ENCODE measurements at places on chromosomes 5 and 9. TPM values are rescaled to one million over a fixed set of nuclear protein-coding genes. Genes with fewer than 3 reads are reported as not detected.

The ARL14EPL gene
- polyA plus RNA-seq = not detected

The PRSS3 gene
- 1.9 TPM for polyA plus RNA-seq

The TNC gene
- polyA plus RNA-seq = 43.5 TPM

The DAB2IP gene
- polyA plus RNA-seq = 42.3 TPM

The AGTPBP1 gene
- polyA plus RNA-seq = 5.5 TPM

The CXCL14 gene
- polyA plus RNA-seq = 107 TPM

The SPOCK1 gene
- polyA plus RNA-seq = 11.2 TPM

The PLPPR1 gene
- 0.44 TPM for polyA plus RNA-seq

The PCDHAC2 gene
- polyA plus RNA-seq = 0.67 TPM

The GLDC gene
- polyA plus RNA-seq = 2.9 TPM

The TEX48 gene
- polyA plus RNA-seq = not detected

The CTSL gene
- 360 TPM for polyA plus RNA-seq

The SPINK4 gene
- polyA plus RNA-seq = 2.6 TPM

The INSL4 gene
- not detected for polyA plus RNA-seq

The PAEP gene
- not detected for polyA plus RNA-seq

The ERCC8 gene
- polyA plus RNA-seq = 6.5 TPM

The RGS7BP gene
- polyA plus RNA-seq = 2.3 TPM

The TSSK1B gene
- polyA plus RNA-seq = not detected

The CDH6 gene
- 3.9 TPM for polyA plus RNA-seq

The RAI14 gene
- 25.6 TPM for polyA plus RNA-seq

The CARTPT gene
- 3.9 TPM for polyA plus RNA-seq

The SLC1A3 gene
- 15.7 TPM for polyA plus RNA-seq

The C1QTNF3 gene
- 4.4 TPM for polyA plus RNA-seq

Measured in urinary bladder (tissue), 4 donors.